CD4-positive, alpha-beta memory T cell (primary cell): ENCODE measurements at places on chromosomes 5 and 9. TPM values are rescaled to one million over a fixed set of nuclear protein-coding genes. Genes with fewer than 3 reads are reported as not detected.

DNA sequence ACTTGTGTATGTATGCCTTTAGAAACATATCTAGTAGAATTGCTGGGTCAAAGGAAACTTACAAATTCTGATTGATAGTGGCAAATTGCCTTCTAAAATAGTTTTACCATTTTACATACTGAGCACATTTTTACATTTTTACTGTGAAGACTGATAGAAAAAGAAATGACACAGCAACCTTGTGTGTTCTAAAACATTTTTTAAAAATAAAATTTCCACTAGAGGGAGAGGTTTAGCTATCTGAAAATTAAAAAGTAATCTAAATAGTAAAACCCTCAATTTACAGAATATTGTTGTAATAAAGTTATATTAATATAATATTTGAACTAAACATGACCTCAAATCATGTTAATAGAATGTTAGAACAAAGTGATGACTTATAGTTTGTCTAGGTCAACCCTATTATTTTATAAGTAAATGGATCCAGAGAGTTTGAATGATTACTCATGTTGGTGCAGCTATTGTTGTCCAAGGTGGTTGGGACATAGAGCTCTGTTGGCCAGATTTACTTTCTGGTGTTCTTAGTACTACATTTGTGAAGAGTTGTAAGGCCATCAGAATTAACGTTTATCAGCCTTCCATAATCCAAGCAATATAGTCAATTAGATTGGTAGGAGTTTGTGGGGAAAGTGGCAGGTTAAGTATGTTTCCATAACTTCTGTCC lies 17.2 kb downstream of the CENPP start:
- DNase-seq, result no peak

DNA sequence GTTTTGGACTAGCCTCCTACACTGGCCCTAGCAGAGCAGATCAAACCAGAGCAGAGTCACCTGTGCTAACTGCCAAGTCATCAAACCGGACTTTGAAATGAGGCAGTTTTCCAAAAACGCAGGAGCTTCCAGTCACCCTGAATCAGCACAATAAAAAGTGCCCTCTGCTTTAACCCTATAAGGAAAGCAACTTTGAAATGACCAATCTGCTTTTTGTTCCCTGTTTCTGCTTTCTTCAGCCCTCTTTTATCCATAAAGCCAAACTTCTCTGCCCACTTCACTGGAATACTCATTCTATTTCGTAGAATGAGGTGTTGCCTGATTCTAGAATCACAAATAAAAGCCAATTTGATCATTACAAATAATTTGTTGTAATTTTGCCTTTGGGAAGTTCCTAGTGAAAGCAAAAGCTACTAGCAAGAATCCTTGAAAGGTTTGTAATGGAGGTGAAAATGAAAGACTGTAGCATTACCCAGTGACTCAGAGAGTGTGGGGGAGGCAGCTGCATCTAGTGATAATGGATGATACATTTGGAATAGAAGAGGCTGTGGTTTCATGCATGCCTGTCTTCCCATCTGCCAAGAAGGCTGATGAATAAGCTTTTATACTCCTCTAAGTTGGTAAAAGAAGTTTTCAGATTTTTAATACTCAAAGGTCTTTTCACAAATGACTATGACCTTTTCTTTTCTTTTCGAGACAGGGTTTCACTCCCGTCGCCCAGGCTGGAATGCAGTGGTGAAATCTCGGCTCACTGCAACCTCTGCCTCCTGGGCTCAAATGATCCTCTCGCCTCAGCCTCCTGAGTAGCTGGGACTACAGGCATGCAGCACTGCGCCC lies 14.9 kb downstream of the SPAAR start:
- DNase-seq, result no peak

DNA sequence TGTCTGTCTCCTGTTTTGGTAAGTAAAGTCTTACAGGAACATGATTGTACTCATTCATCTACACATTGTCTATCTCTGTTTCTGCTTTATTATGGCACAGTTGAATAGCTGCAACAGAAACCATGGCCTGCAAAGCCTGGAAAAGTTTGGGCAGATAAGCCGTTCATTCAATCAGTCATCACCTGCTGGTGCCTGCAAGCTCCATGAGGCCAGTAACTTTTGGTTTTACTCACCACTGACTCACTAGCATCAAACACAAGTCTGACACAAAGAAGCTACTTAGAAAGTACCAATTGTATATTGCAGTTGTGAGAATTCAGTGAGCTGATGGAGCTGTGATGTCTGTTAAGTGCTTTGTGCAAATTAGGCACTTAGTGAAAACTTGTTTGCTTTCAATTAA lies 373.6 kb upstream of the SGCD start:
- no peak for DNase-seq

DNA sequence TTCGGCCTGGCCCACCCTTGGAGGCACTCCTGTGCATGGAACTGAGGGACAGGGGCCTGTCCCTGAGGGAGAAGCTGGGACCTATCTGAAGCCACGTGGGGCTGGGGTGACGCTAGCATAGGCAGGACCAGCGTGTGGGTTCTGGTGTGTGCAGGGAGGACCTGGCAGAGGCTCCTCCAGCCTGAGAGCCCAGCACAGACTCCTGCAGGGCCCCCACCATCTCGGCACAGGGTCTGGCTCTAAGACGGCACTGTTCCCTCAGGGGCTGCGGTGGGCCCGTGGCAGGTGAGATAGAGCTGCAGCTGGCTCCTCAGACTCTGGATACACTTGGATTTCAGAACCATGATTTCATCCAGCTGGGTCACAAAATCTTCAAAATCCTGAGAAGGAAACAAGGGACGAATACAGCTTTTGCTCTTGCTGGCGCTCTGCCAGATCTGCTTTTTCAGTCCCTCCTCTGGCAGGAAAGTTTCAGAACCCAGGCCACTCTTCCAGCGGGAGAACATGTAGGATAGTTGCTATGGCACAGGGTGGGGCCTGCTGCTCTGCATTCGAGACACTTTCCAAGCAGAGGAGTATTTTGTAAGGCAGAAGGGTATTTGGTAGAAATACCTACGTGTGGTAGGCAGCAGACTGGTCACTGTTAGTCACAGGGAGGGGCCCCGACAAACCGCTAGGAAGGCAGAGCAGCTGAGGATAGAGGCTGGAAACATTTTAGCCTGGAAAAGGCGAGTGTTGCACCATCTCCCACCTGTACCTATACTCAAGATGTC lies 74.7 kb downstream of the KIF24 start:
- no peak for DNase-seq

The PCDHB5 gene
- total RNA-seq, result not detected

The RABGAP1 gene
- 43.2 TPM for total RNA-seq
